Right renal cortex interstitium (tissue), 3 donors: ENCODE measurements at places on chromosomes 4 and X. TPM values are rescaled to one million over a fixed set of nuclear protein-coding genes. Genes with fewer than 3 reads are reported as not detected.

DNA sequence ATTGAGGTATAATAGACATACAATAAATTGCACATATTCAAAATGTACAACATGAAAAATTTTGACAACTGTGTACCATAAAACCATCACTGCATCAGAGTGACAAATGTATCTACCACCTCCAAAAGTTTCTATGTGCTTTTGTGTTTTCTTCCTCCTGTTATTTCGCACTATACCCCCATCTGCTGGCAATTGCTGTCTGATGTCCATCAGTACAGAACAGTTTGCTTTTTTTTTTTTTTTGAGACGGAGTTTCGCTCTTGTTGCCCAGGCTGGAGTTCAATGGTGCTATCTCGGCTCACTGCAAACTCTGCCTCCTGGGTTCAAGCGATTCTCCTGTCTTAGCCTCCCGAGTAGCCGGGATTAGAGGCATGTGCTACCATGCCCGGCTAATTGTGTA lies 154.3 kb upstream of the GIMD1 start:
- no peak for DNase-seq

- no peak for DNase-seq
Observed at GRCh38 chrX:9134366-9134765, 100.4 kb upstream of the FAM9B start.

DNA sequence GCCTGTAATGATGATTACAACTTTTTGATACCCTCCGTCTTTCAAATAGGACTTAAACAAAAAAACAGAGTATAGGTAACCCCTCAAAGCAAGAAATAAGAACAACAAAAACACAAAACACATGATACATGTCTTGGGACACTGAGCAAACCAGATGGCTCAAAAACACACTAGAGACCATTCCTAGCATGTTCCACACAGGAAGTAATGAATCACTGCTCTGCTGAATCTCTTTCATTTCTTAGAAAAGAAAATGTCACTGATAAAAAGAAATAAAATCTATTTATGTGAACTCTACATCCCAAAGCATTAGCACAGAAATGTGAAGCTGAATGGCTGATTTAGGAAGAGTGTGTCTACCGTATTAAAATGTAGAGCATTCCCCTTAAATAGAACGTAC lies 134.5 kb upstream of the IL15 start:
- no peak for DNase-seq

DNA sequence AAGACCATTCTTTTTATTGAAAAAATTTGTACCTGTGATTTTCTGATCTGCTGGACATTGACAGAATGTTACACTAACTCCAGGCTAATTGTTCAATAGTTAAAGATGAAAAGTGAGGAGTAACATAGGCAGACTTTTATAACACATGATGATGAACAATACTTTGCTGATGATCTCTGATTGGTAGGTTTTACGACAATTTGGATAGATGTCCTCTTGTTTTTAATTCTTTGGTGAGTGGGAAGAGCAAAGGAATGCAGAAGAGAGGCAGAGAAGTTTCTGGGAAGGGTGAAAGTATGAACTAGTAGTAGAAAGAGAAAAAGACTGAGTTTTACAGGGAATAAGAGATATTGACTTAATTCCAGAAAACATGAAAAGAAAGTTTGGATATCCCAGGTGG lies 267.3 kb upstream of the HAND2 start:
- DNase-seq: no peak

DNA sequence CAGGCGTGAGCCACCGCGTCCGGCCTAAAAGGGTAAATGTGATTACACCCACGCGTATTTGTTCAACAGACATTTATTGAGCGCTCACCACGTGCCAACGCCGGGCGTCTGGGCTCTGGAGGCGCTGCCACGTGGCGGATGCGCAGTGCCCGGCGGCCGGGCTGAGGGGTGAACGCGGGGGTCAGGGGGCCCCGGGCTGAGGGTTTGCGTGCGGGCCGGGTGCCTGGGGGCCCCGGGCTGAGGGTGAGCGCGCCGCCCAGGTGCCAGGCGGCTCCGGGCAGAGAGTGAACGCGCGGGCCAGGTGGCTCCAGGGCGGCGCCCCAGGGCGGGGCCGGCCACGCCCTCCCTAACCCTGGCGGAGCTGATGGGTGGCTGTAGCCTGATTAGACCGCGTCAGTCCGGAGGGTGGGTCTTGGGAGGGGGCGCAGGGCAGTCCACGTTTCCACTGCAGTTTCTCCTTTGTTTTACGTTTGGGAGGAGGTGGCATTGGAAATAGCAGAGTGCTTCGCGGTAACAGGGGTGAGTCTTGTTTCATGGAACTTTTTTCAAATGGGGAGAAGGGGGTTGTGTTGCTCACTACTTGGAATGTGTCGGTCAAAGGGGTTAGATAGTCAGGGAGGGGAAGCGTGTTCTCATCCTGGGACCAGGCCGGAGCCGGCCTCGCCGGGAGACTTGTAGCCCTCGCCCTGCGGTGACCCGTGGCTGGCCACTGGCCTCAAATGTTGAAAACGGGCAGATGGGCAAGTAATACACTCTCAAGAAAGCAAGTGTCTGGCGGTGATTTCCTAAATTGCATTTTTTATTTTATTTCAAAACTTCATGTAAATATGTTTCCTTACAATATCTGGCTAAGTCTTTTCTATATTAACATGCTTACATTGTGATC lies at the start of gene ZFP42:
TSS of gene ZFP42 (plus strand) at position 450 of the 886 bp plus-strand sequence. CDS start 7,037 bp downstream, outside the sequence.
- DNase-seq: no peak

GRCh38 chr4:156578005-156578404 lies 393.6 kb downstream of the PDGFC start:
- DNase-seq: no peak

DNA sequence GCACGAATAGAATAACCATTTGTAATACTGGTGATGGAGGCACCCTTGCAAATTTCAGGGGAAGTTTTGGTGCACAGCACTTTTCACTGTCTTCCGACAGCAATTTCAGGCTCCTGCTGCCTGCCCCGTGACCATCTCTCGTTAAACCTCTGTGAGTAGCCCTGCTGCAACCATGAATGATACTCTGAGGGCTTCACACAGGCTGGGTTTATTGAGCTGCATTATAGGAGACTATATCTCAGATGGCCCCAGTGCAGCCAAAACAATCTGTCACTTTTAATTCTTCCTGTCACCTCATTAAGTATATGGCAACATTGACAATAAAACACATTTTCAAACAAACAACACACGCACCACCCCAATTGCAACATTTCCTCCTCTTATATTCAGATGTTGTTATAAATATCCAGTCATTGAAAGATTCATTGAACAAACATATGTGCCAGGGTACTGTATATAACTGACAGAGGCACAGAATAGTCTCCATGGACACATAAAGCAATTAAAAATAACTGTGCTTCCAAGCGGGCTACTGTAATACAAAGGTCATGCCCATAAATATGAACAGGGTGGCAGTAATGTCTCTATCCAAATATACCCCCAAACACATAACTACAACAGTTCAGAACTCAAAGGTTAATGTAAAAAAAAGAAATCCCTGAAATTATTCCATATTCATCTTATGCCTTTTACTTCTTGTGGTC lies 477.0 kb downstream of the GBA3 start:
- DNase-seq: no peak

Gene CLDN24
- polyA plus RNA-seq: 0.46 TPM

DNA sequence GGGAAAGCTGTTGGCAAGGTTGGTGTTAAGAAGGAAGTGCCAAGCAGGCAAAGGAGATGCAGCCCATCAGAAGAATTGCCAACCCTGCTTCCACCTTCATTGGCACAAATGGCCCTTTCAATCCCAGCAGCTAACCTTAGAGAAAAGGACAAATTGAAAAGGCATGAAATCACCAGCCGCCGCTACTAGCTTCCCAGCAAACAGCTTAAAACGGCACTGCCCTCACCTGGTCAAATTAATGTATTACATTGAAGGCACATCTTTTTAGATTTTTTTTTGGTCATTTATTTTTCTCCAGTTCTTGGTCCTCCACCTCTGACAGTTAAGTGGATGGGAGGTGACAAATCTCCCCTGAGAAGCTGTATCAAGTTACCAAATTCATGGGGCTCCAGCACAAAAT lies 51.0 kb upstream of the NHSL2 start:
- DNase-seq: no peak

DNA sequence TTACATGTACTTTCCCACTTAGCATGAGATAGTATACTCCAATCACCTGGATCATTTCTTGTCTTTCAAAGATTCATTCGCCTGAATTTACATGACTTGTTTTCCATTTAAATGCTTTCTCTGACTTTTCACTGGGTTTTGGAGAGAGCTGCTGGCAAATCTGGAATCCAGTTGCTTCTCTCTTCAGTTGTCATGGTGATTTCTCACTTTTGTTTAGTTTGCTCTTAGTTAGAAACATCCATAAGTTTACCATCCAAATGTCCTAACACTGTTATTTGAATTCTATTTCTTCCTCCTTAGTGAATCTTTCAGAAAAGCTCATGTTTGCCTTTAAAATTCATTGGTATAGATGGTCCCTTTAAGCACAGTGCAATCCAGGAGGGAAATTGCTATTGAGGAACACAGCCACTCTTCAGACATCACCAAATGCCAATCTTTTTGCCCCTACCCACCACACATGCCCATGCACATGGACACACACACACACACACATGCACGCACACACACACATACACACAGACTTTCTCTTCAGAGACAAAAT lies 51.7 kb downstream of the REELD1 start:
- DNase-seq: no peak

Gene SOX3
- not detected for polyA plus RNA-seq

DNA sequence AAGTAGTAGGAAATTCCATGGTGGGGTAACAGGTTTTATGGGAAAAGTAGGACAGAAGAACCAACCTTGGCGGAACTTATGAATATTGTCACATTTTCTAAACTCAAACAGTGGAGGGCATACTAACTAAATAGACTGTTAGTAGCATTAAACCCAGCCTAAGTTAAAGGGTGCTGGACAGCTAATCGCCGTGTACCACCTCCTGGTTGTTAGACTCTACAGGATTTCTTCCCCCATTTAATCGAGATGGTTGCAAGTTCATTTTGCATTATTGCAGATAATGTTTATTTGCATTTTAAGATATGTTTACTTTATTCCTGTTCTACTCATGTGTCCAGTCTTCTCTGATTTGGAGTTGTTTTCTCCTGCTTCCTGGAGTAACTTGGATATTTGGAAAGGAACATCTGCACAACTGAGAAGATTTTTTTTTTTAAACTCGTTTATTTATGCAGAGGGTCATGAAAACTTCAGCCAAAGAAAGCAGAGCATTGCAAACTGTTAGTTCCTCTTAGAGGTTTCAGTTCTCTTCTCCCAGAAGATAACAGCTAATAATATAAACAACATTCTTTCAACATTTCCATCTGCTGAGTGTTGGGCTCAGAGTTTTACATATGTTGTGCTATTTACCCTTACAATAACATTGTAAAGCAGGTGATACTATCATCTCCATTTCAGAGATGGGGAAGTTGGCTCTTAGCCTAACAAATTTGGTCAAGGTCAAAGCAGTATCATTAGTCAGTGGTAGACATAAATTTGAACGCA lies 51.5 kb upstream of the TBC1D9 start:
- DNase-seq: peak; percentile 40

Gene ASMT
- 0.11 TPM for polyA plus RNA-seq

- no peak for DNase-seq
Observed at GRCh38 chr4:186924723-186925122, 201.1 kb upstream of the FAT1 start.

DNA sequence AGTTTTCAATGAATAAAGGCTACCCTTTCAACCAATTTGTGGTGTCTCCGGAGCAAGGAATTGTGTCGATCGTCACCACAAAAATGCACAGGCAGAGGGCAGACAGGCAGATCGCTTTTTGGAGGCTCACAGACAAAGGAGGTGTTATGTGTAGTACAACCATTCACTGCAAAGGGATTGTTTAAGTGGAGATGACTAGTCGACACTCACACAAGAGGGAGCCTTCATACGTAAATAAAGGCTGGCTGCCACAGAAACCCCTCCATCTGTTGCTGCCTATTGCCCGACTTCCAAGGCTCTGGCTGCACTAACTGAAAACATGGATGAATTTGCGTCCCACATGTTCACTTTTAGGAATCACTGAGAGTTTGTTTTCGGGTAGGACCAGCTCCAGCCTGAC lies 281.1 kb downstream of the NKX6-1 start:
- no peak for DNase-seq

GRCh38 chr4:38605181-38605752 lies 58.7 kb upstream of the KLF3 start:
- no peak for DNase-seq

- DNase-seq: no peak
Observed at GRCh38 chrX:118420462-118420861, 74.6 kb downstream of the WDR44 start.

Gene XAGE1B
- polyA plus RNA-seq: not detected

Gene STATH
- polyA plus RNA-seq: 0.57 TPM

Gene PNMA6F
- 0.12 TPM for polyA plus RNA-seq

Gene SATL1
- 0.60 TPM for polyA plus RNA-seq

GRCh38 chr4:40462326-40462725 lies 127.2 kb downstream of the CHRNA9 start:
- no peak for DNase-seq

Gene TMEM154
- 1.4 TPM for polyA plus RNA-seq

DNA sequence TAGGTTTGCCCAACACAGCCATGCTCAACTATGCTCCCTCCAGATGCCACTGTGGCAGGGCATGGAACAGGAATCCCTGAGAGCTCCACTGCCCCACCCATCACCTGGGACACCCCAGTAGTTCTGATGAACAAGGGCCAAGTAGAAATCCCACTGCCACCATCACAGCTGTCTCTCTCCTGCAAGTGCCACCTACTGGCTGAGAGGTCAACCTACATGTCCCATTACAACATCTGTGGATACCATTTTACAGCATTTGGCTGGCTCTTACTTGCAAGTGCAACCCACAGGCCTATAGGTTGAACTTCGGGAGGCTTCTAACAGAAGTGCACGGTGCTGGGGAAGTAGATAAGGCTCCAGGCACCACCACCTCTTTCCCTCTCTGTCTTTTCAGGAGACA lies 142.5 kb downstream of the CXXC4 start:
- no peak for DNase-seq

DNA sequence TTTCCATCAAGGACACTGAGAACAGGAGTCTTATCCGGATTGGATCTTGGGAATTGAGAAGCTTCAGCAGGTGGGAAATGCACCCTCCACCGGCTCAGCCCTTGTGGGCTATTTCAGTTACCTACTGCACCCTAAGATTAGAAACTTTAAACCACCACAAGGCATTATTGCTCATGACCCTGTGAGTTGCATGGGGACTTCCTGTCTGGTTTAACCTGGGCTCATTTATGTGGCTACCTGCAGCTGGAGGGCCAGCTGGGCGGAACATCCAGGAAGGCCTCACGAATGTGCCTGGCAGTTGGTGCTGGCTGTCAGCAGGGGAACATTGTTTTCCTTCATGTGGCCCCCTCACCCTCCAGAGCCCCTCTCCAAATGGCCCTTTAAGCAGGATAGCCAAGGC lies 164.1 kb downstream of the DEFB131A start:
- DNase-seq: no peak

Gene HPRT1
- 47.9 TPM for polyA plus RNA-seq

Gene SCML1
- 15.9 TPM for polyA plus RNA-seq

- no peak for DNase-seq
Observed at GRCh38 chr4:164412246-164412645, 341.7 kb upstream of the SMIM31 start.

Gene NEIL3
- polyA plus RNA-seq: 6.0 TPM

GRCh38 chrX:55841962-55842752 lies 124.6 kb downstream of the RRAGB start:
- no peak for DNase-seq

- no peak for DNase-seq
Observed at GRCh38 chrX:72479324-72480274, 93.0 kb downstream of the HDAC8 start.
